NCI-H1694 (cell line): ENCODE measurements at places on chromosomes 13 and 19.
A peak's percentile ranks its signal among the peaks of the same experiment; 100 is the strongest.

GRCh38 chr13:96338030-96338429, 248.1 kb downstream of the HS6ST3 start:
- DNase-seq = no peak

DNA sequence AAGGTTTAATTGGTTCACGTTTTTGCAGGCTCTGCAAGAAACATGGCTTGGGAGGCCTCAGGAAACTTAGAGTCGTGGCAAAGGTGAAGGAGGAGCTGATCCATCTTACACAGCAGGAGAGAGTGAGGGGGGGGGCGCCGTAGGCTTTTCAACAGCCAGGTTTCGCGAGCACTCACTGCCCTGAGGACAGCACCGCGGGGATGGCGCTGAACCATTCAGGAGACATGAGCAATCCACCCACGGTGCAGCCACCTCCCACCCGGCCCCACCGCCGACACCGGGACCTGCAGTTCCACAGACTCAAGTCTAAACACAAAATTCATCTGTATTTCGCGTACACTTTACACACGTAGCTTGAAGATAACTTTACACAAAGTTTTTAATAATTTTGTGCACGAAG, 73.6 kb downstream of the KDM4B start:
- no peak for DNase-seq

DNA sequence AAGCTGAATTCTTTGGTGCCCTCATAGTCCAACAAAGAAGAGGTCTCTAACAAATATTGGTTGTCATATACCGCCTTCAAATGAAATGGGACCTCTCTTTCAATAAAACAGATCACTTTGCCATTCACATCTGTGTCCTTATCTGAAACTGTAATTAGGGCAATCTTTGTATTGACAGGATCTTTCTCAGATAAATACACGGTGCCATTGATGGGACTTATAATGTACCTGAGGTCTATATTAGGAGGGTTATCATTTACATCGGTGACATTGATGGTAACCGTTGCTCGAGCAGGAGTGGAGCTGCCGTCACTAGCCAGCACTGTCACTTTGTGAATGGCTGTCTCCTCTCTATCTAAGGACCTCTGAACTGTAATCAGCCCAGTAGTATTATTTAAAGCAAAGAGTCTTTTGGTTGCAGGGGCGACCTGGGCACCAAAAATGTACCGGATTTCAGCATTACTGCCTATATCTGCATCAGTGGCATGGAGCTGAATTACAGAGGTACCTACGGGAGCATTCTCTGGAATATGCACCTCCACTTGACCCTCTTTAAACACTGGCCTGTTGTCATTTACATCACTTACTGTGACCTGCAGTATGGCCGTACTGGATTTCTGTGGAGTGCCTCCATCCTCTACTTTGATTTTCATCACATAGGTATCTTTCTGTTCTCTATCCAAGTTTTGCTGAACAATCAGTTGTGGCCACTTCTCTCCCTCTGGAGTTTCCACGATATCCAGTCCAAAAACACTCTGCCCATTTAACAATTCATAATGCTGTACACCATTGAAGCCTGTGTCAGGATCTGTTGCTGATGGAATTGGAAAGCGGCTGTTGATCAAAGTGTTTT, 2.8 kb downstream of the PCDH9 start:
- no peak for DNase-seq

GRCh38 chr13:31199527-31199848, 287 bp upstream of the B3GLCT start:
- DNase-seq = no peak

GRCh38 chr13:101415358-101416174, 742 bp downstream of the NALCN start:
- no peak for DNase-seq

DNA sequence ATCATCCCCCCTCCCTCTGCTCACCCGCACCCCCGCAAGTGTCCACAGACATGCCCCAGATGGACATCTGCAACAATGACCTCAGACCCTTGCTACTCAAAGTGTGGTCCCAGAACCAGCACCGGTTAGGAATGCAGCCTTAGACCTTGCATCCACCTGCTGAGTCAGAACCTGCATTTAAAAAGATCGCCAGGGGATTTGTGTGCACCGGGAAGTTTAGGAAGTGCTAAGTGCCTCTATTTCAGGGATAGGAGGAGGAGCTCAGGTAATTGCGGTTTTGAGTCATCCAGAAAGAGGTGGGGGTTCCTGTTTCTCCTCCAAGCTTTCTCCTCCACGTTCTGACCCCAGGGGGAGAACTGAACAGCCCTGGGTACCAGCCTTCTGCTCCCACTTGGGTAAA, 46.2 kb downstream of the CACNA1A start:
- no peak for DNase-seq

- DNase-seq = no peak
Measured at GRCh38 chr19:45834970-45835369, 19.9 kb upstream of the RSPH6A start.

- no peak for DNase-seq
Measured at GRCh38 chr13:44231786-44232516, 141.7 kb upstream of the SERP2 start.

DNA sequence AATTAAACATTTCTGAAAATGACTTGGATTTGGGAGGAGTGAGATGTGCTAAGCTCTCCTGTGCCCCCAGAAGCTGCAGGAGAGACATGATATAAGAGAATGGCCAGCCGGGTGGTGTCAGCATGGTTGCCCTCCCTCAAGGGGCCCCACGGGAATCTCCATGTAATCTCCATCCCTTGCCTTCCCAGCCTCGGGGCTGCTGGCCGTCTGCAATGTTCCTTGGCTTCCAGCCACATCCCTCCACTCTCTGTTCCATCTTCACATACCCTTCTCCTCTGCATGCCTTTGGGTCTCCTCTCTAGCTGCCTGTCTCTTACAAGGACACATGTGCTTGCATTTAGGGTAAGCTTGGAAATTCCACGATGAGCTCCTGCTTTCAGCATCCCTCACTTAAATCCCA, 172.0 kb downstream of the TSHZ3 start:
- no peak for DNase-seq

DNA sequence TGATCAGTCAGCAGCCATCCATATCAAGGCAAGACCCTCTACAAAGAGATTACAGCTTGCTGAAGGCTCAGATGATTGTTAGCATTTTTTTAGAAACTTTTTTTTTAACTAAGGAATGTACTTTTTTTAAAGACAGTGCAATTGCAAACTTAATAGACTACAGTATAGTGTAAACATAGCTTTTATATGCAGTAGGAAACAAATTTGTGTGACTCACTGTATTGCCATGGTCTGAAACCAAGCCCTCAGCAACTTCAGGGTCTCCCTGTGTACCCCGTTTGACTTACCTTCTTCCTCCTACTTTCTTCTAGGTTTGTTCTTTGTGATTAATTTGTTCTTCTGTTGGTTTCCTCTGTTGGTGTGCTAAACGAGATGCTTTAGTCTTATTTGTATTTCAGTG, 93.0 kb upstream of the TEX29 start:
- no peak for DNase-seq

DNA sequence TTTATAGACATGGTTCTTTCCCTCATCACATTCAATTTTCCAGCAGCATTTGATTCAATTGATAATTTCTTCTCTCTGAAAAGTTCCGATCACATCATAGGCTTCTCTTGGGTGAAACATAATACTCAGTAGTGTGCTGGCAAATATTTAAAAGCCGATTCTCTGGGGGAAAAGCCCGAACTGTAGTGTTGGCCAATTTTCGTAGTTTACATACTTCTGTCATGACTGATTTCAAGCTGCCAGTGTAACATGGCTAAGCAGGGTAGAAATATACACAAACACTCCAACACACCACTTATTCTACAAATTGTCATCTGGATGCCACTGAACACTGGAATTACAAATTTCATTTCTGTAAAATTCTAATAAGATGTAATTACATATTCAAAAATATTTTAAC, 56.1 kb upstream of the FREM2 start:
- DNase-seq = no peak

DNA sequence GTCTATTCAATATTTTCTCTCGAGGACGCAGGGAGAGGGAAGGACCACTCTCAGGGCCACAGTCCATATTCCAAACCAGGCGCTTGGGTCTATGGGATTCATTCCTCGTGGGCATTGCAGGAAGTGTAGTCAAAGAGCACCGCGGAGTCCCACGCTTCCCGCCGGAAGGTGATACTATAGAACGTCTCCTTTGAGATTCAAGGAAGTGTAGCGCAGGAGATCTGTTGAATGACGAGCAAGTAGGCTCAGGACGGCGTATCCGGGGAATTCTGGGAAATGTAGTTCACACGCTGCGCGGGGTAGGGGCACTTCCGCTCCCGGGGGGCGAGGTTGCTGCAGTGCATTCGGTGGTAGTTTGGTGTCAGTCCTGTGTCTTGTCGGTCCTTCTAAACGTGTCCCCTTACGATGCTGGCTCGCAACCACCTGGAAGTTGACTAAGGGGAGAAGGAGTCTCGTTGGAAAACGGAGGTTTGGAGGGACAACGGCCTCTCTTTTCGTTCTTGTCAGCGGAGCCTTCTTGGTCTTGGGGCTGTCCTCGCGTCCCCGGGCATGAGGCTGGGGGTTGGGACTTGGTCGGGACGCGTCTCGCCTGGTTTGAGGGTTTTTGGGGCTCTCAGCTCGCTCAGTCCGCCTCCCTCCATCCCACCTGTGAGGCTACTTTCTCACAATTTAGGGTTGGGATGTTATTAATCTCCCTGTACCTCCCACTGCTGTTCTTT, at the start of gene ZNF284:
Gene ZNF284, plus strand, starts transcription at position 336 of the 719 bp plus-strand sequence. CDS start 4,231 bp downstream, outside the sequence.
- DNase-seq = peak; percentile 90

DNA sequence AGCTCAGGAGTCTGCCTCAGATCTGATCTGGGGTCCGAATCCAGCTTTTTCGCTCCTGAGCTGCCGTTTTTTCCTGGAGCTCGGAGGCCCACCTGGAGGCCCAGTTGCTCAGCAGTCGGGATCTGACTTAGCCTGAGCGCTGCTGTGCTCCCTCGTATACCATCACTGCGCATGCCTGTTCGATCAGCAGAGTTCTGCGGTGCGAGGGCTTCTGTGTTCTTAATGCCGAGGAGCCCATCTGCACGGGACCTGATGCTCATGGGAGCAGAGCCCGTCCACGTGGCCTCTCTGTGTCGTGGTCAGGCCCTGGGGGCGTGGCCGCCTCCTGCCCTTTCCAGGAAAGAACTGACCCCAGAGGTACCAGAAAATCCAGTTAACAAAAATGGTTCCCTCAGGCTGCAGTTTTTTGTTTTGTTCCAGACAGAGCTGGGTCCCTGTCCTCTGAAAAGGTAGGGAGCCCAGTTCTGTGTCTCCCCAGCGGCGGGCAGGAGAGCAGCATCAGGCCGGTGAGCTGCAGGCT, 57.4 kb downstream of the MCF2L start:
- no peak for DNase-seq
